ENCODE measurements at places on chromosomes 7 and 10. TPM values are rescaled to one million over a fixed set of nuclear protein-coding genes. Genes with fewer than 3 reads are reported as not detected.
A peak's percentile ranks its signal among the peaks of the same experiment; 100 is the strongest.

DNA sequence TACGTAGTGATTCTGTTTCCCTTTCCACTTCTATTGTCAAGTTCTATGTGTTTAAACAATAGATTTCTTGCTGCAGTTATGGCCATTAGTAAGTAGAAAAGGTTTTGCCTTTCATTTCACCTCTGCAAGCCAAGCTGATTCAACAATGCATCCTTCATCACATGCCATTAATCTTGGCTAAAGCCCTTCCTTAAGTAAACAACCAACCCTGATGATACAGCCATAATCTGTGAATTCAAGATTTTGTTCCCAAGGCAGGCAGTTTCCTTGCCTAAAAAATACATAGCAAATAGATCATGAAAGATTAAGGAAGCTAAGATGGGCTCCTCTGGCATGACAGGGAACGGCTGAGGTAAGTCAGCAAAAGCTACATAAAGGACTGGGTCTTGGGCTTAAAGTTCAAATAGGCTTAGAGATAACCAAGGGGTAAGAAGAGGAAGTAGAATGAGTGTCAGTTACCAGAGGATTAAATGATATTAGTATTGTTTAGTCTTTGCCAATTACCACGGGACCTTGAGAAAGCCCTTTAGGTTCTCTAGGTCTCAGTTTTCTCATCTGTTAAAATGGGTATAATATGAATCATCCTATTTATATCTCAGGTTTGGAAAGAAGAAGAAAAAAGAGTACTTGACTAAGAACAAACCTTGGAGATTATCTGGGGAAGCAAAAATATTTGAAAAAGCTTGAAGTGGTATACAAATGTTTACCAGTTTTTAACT is 35.9 kb upstream of the ANK3 start:
- H3K27me3 ChIP-seq = no peaks in the 10 kb centered on the region
- H3K36me3 ChIP-seq = peaks cover 2% of the 10 kb centered on the region
- H3K4me3 ChIP-seq = no peak overlapping the region
- peaks cover 73% of the 10 kb centered on the region for H3K4me1 ChIP-seq
- no peak for DNase-seq

DNA sequence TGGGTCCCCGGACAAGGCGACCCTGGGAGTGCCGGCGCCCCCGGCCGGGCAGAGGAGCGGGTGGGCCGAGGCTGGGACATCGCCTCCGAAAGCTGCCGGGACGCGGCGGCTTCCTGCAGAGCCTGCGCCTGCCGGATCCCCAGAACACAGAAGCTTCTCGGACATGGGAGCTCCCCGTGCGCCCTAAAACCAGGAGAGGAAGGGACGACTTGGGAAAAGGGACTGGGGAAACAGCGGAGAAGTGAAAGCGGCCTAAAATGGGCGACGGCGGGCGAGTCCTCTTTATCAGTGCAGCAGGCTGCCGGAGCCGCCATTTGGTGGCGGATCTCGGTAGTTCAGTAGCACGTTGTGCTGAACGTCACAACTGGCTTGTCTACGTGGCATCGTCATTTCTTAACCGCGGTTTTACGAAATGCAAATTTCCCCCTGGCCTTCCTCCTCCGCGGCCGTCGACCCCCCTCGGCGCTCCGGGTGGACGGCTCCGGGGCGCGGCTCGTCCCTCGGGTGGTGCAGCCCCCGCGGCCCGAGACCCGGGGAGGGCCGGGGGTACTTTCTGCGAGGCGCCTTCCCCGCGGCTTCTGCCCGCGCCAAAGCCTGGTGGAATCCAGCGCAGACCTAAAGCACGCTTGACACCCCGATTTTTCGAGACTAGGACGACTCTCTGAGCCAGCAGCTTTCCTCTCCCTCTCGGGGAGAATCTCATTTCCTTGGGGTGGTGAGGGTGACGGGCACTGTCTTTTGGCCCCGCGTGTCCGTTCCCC is 9.9 kb upstream of the SPAG6 start:
- H3K27ac ChIP-seq = peak overlapping the region; percentile 49
- peaks cover 14% of the 10 kb centered on the region for H3K4me1 ChIP-seq
- H3K4me3 ChIP-seq = peak overlapping the region; percentile 76

GRCh38 chr7:25622695-25623094 is 394.4 kb upstream of the NPVF start:
- no peak for DNase-seq
- peak overlapping the region; percentile 57 for H3K27ac ChIP-seq
- no peaks in the 10 kb centered on the region for H3K36me3 ChIP-seq
- no peak overlapping the region for H3K4me3 ChIP-seq

DNA sequence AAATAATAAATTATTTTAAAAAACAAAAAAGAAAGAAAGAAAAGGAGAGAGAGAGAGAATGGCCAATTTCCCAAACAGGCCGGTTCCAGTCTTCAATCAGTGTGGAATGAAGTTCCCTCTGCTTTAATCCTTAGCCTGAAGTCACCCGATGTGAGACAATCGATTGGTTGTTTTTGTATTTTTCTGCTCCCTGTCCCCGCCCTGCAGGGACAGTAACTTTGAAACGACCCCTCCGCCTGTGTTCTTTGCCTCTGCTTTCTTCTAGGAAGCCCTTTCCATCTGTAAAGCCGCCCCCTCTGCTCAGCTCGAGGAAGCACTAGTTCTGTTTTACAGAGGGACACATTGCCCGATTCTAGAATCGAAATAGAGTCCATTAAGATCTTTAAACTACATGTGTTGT is 33.4 kb downstream of the FOXL3 start:
- peak; percentile 18 for DNase-seq
- no peaks in the 10 kb centered on the region for H3K36me3 ChIP-seq
- peaks cover 5% of the 10 kb centered on the region for H3K4me1 ChIP-seq
- H3K27ac ChIP-seq = no peak overlapping the region
- H3K27me3 ChIP-seq = peaks cover 26% of the 10 kb centered on the region

GRCh38 chr10:98378722-98379121 is 36.3 kb downstream of the PYROXD2 start:
- H3K4me1 ChIP-seq = peaks cover 44% of the 10 kb centered on the region
- H3K27ac ChIP-seq = no peak overlapping the region
- no peak for DNase-seq

GRCh38 chr10:125159932-125160855 is at the start of gene CTBP2:
CTBP2 (minus strand) TSS chr10:125160563.
- H3K4me3 ChIP-seq = peak within 1 kb of the TSS; percentile 75
- peak within 1 kb of the TSS; percentile 82 for H3K27ac ChIP-seq
- no peak for DNase-seq
- peaks cover 33% of the 10 kb centered on the region for H3K4me1 ChIP-seq
- no peaks in the 10 kb centered on the region for H3K36me3 ChIP-seq

TNS3 gene
- 320 TPM for total RNA-seq

GRCh38 chr7:139047970-139048369 is 12.1 kb upstream of the ZC3HAV1L start:
- H3K4me3 ChIP-seq = no peak overlapping the region
- no peak overlapping the region for H3K27ac ChIP-seq
- DNase-seq = no peak
- H3K36me3 ChIP-seq = peaks cover 23% of the 10 kb centered on the region
- H3K4me1 ChIP-seq = peaks cover 16% of the 10 kb centered on the region

GRCh38 chr7:127253281-127254162 is 781 bp upstream of the GRM8 start:
- no peaks in the 10 kb centered on the region for H3K36me3 ChIP-seq
- peak overlapping the region; percentile 87 for H3K4me3 ChIP-seq
- H3K27ac ChIP-seq = peak overlapping the region; percentile 15
- peaks cover 10% of the 10 kb centered on the region for H3K4me1 ChIP-seq
- peak; percentile 86 for DNase-seq
- peaks cover 70% of the 10 kb centered on the region for H3K27me3 ChIP-seq

- peaks cover 14% of the 10 kb centered on the region for H3K36me3 ChIP-seq
- peaks cover 46% of the 10 kb centered on the region for H3K4me1 ChIP-seq
- peak overlapping the region; percentile 43 for H3K27ac ChIP-seq
- no peak overlapping the region for H3K4me3 ChIP-seq
- H3K27me3 ChIP-seq = no peaks in the 10 kb centered on the region
Observed at GRCh38 chr10:130141460-130141859, 5.3 kb downstream of the GLRX3 start.

- peak overlapping the region; percentile 98 for H3K27ac ChIP-seq
- H3K4me1 ChIP-seq = peaks cover 38% of the 10 kb centered on the region
- peak; percentile 94 for DNase-seq
- no peaks in the 10 kb centered on the region for H3K27me3 ChIP-seq
Observed at GRCh38 chr10:73495226-73495883, 469 bp downstream of the PPP3CB start.

DNA sequence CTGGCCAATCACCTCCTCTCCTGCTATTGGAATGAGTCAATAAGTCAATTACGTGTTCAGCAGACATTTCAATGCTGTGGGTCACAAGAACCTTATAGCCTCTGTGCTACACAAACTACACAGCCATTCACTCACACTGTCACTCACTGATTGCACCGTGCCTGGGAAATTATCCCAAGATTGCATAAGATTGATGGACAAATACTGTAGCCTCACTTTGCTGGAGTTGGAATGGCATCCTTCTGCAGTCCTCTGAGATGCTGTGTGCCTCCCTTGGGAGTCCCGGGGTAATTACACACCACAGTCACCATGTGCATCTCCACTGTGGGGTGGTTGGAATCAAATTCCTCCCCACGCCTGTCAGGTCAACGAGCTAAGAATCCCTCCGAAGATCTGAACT is 358.7 kb upstream of the MGMT start:
- no peak for DNase-seq
- H3K4me1 ChIP-seq = peaks cover 29% of the 10 kb centered on the region
- peaks cover under 1% of the 10 kb centered on the region for H3K36me3 ChIP-seq
- H3K27me3 ChIP-seq = peaks cover 11% of the 10 kb centered on the region
- no peak overlapping the region for H3K4me3 ChIP-seq

- H3K4me3 ChIP-seq = no peak overlapping the region
- peaks cover 7% of the 10 kb centered on the region for H3K27me3 ChIP-seq
- no peak for DNase-seq
Observed at GRCh38 chr10:3310016-3310784, 137.6 kb upstream of the PITRM1 start.

SRPK2 gene
- 58.6 TPM for total RNA-seq

- no peak for DNase-seq
- H3K4me1 ChIP-seq = no peaks in the 10 kb centered on the region
- H3K36me3 ChIP-seq = no peaks in the 10 kb centered on the region
- peaks cover 17% of the 10 kb centered on the region for H3K27me3 ChIP-seq
- H3K27ac ChIP-seq = no peak overlapping the region
Observed at GRCh38 chr10:57898231-57898630, 369.5 kb downstream of the IPMK start.

GRCh38 chr7:106063692-106064091 is 48.4 kb downstream of the SYPL1 start:
- H3K27ac ChIP-seq = no peak overlapping the region
- H3K36me3 ChIP-seq = no peaks in the 10 kb centered on the region
- H3K4me3 ChIP-seq = no peak overlapping the region

C10orf105 gene
- total RNA-seq = not detected

CPA2 gene
- total RNA-seq = not detected

DNA sequence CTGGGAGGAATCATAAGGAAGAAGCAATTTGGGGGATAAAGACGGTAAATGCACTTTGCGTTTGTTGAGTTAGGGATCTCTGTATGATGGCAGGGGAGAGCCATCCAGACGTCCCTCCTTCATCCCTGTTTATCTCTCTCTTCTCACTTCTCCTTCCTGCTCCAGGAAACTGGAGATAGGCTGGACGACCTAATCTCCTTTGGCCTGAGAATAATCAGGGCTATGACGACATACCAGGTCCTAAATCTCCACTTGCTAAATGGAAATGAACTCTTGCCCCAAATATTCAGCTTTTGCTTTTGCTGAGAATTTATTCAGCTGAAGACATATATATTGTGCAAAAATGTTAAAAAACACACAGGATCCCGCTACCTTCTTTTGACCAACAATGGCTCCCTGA is 182.9 kb upstream of the INHBA start:
- peak overlapping the region; percentile 92 for H3K27ac ChIP-seq
- H3K36me3 ChIP-seq = no peaks in the 10 kb centered on the region
- peak overlapping the region; percentile 19 for H3K4me3 ChIP-seq

- no peaks in the 10 kb centered on the region for H3K4me1 ChIP-seq
- DNase-seq = no peak
- no peaks in the 10 kb centered on the region for H3K36me3 ChIP-seq
- H3K27ac ChIP-seq = no peak overlapping the region
- peaks cover 2% of the 10 kb centered on the region for H3K27me3 ChIP-seq
- H3K4me3 ChIP-seq = no peak overlapping the region
Observed at GRCh38 chr10:98971464-98971863, 264.2 kb downstream of the HPSE2 start.

MYH16 gene
- not detected for total RNA-seq

DNA sequence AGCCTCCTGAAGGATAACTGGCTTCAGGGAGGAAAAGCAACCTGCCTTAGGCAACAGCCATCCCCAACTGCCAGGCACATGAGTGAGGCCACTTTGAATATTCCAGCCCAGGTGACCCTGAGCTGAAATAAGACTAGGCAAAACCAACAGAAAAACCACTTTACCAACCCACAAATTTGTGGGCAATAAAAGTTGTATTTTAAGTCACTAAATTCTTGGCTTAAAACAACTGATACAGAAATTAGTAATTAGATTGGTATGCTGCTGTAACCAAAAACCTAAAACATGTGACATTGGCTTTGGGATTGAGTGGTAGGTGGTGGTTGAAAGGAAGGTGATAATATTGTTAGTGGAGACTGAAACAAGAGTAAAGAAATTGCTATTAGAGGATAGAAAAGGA is 39.9 kb downstream of the ABCB4 start:
- H3K27ac ChIP-seq = no peak overlapping the region
- H3K36me3 ChIP-seq = no peaks in the 10 kb centered on the region
- DNase-seq = no peak
- no peak overlapping the region for H3K4me3 ChIP-seq
- H3K4me1 ChIP-seq = peaks cover 5% of the 10 kb centered on the region

ABCA13 gene
- total RNA-seq = 0.07 TPM

ATG9B gene
- not detected for total RNA-seq

- no peak for DNase-seq
- no peaks in the 10 kb centered on the region for H3K4me1 ChIP-seq
- no peaks in the 10 kb centered on the region for H3K36me3 ChIP-seq
- H3K27me3 ChIP-seq = peaks cover 14% of the 10 kb centered on the region
- no peak overlapping the region for H3K27ac ChIP-seq
Observed at GRCh38 chr7:97096037-97096436, 21.5 kb upstream of the SDHAF3 start.

CNPY1 gene
- not detected for total RNA-seq

- peaks cover 1% of the 10 kb centered on the region for H3K27me3 ChIP-seq
- H3K27ac ChIP-seq = no peak overlapping the region
- no peak overlapping the region for H3K4me3 ChIP-seq
- H3K4me1 ChIP-seq = no peaks in the 10 kb centered on the region
Observed at GRCh38 chr10:64346389-64346788, 825.2 kb downstream of the REEP3 start.

- no peaks in the 10 kb centered on the region for H3K4me1 ChIP-seq
- no peaks in the 10 kb centered on the region for H3K36me3 ChIP-seq
- H3K4me3 ChIP-seq = no peak overlapping the region
- H3K27me3 ChIP-seq = peaks cover 8% of the 10 kb centered on the region
- no peak for DNase-seq
- H3K27ac ChIP-seq = no peak overlapping the region
Observed at GRCh38 chr10:61558188-61558587, 104.5 kb upstream of the CABCOCO1 start.

Data from chondrocyte (in vitro differentiated cells).